ENCODE measurements at places on chromosomes 13 and 19.

DNA sequence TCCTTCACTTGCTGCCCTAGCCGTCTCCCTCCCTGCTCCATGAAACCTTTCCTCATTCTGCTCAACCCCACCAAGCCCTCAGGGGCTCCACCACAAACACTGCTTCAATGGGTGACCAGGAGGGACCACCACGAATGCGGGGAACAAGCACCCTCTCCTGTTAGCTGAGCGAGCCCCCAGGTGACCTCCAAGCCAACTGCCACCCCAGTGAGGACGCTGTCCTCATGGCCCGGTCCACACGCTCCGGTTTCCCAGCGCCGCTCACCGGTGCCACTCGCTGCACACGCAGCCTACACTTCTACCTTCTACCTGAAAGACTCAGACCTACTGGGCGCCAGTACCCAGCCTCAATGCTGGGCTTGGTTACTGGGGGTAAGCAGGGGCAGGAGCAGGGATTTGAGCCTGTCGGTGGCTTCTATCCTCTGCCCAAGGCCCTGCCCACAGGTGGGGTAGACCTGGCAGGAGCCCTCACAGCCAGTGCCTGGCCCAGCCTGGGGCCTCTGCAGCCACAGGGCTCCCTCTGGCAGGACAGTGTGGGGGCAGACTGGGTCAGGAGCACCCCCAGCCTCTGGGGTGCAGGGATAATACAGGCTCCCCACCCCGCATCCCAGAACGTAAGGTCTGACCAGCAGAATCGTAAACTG is 704 bp upstream of the TMEM86B start:
- DNase-seq: no peak

DNA sequence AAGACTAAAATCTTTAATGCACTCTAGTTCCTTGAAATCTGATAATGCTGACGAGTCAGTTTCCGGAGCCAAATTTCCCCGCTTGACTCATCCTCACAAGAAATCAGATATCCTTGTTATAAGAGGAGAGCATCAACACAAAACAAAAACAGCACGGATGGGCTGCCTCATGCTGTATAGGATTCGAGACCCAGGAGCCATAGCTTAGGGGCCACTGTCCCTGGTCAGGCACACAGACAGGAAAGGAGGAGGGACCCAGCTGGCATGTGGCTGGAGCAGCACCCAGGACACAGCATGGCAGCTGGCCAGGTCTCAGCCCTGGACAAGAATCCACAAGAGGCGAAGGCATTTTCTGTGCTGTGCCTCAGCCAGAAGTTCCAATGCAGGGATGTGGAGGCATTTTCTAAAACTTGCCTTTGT is 110.2 kb upstream of the SPATA13 start:
- DNase-seq: no peak

GRCh38 chr19:4878491-4878968 is 11.1 kb upstream of the PLIN3 start:
- DNase-seq: no peak

- no peak for DNase-seq
Observed at GRCh38 chr13:110254151-110254679, 52.7 kb downstream of the COL4A1 start.

- DNase-seq: no peak
Observed at GRCh38 chr19:18271433-18271841, 2.8 kb downstream of the IQCN start.

DNA sequence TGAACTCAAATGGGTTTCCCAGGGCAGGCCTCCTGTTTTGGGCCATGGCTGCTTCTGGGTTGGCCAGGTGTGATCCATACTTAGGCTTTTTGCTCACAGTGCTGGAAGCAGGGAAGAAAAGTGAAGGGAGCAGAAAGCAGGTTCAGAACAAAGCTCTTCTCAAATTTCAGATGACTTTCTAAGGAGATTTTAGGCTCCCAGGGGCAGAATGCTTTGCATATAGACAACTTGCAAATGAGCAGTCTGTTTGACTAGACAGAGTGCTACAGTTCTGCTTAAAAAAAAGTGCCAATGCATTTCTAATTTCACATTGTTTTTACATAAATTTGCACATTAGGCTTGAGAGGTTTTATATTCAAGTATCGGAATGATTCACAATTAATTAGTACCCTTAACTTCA is 2.6 kb upstream of the SLC10A2 start:
- no peak for DNase-seq

- no peak for DNase-seq
Observed at GRCh38 chr13:73948848-73949529, 185.2 kb downstream of the KLF12 start.

DNA sequence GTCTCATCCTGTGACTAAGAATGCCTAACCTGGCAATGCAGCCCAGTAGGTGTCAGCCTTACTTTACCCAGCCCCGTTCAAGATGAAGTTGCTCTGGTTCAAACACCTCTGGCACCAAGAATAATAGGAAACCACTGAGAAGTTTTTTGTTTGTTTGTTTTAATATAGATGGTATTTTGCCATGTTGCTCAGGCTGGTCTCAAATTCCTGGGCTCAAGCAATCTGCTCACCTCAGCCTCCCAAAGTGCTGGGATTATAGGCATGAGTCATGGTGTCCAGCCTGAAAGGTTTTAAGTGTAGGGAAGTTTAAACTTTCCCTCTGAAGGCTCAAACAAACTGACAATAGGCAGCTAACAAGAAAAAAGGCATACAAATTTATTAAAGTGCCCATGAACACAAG is 51.2 kb upstream of the ABCC4 start:
- no peak for DNase-seq

GRCh38 chr19:1223018-1223855 is 14.6 kb downstream of the CBARP start:
- DNase-seq: no peak

DNA sequence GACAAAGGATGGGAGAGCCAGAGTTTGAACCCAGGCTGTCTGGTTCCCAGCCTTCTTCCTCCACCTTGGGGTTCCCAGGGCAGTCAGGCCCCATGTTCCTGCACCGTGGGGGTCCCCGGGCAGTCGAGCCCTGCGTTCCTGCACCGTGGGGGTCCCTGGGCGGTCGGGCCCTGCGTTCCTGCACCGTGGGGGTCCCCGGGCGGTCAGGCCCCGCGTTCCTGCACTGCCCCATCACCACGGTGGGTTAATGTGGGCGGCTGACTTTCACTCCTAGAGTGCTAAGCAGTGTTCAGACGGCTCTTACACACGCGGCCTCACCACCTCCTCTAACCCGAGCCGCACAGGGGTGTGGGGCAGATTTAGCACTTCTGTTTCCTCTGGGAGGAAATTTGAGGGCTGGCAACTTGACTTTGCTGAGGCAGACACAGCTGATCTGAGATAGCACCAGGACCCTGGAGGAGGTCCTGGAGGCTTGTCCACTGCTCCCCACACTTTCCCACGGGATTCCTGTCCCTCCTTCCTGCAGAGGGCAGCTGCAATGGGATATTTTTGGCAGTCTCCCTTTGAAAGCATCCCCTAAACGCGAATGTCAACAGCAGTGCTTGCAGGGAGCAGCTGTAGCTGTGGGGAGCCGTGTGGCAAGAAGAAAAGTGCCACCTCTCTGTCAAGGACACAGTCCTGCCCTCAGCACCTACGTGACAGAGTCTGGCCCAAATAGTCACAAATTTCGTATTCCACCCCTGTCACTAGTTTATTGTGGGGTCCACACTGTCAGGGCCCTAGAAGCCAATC is 239.4 kb downstream of the TEX29 start:
- no peak for DNase-seq

GRCh38 chr19:1577929-1578618 is 9.9 kb upstream of the MEX3D start:
- no peak for DNase-seq

- DNase-seq: no peak
Observed at GRCh38 chr19:50331994-50332243, 2.7 kb upstream of the KCNC3 start.

DNA sequence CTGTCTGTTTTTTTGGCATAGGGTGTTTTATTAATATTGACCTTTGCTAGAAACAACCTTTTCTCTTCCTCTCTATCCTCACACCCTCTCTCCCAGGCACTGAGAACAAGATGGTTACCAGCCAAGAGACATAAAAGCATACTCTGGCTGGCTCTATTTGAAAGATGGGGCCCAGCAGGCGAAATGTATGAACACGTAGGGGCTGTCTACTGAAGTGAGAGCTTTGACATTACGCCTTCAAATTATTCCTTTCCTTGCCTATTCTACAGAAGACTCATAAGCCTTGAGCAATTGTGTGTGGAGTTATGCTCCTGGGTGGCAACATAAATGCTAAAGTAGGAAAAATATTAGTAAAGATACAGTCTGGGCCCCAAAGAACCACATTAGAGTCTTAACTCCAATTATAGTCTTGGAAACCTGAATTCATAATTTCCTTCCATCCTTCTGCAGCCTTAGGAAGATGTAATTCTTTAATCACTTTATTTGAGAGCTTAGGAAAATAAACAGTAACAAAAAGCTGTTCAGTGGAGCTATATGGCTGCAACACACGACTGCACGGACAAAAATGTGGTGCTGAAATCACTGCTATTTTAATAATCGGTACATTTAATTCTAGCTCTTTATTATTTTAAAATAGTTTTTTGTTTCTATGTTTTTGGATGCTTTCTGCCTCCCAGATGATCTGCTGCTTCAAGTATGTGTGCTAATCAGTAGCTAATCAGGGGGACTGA is 122.3 kb upstream of the RNF113B start:
- no peak for DNase-seq

DNA sequence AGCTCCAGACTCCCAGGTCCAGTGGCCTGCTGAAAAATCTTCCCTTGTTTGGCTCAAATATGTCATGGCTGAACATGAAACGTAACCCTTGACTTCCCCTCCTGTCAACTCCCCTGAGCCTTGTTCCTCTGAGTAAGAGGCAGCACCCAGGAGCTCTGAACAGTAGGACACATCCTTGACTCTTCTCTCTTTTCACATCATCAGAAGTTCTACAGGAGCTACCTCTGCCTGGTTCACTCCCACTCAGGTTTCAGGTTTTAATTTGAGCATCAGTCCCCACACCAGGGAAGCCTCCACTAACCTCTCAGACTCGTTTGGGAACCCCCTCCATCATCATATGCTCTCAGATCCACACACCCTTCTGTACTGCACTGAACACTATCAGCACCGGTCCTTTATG is 30.3 kb downstream of the ZNF823 start:
- no peak for DNase-seq

- DNase-seq: no peak
Observed at GRCh38 chr19:41956621-41957020, 2.5 kb downstream of the RABAC1 start.

DNA sequence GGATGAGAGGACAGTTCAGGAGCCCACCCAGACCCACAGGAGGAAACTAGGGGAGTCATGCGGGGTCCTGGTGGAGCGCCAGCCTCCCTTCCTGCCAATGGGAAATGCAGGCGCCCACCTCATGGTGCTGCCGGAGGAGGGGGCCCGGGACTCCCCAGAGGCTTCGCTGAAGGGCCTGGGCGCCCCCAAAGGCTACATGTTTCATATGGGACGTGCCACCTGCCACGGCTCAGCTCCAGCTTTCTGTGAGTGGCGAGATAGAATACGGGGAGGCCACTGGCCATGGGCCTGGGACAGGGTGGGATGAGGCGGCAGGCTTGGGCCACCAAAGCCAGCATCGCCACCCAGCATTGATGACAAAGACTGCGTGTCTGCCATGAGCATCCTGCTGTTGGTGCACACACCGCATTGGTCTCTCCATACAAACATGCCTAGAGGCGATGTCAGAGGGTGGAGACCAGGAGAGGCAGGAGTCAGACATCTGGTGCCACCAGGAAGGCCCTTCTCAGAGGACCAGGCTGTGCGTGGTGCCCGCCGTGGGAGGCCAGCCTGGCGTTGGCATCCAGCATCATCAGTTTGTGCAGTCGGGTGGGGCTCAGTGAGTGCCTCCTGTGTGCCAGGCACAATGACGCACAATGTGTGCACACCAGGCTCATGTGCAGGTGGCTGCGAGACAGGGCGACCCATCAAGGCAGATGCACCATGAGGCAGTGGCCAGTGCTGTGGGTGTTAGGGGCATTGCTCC is 1.2 kb upstream of the F10 start:
- DNase-seq: no peak

GRCh38 chr13:28671126-28671792 is 12.3 kb downstream of the POMP start:
- DNase-seq: no peak

GRCh38 chr13:82506805-82507414 is 1375.4 kb downstream of the SLITRK1 start:
- DNase-seq: no peak

DNA sequence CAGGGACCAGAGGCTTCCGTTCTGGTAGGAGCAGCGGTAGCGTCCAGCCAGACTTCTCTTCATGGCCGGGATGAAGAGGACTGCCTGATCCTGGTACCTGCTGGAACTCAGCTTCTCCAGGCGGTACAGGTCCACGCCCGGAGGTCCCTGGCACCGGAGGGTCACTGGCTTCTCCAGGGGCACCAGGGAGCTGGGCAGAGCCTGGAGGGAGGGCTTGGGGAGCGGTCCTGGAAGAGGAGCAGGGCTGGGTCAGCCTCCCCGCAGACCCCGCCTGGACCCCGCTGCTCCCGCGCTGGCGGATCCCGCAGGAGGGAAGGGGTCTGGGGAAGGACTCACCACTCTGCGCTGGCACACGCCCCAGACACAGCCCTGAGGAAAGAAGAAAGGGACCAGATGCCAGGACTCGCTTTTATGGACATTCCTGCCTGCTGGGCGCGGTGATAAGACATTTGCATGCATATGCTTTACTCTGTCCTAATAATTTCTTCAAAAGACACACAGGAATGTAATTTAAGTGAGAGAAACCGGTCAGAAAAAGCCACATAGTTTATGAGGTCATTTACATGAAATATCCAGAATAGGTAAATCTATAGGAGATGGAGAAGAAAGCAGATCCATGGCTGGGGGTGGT is 5.8 kb downstream of the GP6 start:
- DNase-seq: no peak

DNA sequence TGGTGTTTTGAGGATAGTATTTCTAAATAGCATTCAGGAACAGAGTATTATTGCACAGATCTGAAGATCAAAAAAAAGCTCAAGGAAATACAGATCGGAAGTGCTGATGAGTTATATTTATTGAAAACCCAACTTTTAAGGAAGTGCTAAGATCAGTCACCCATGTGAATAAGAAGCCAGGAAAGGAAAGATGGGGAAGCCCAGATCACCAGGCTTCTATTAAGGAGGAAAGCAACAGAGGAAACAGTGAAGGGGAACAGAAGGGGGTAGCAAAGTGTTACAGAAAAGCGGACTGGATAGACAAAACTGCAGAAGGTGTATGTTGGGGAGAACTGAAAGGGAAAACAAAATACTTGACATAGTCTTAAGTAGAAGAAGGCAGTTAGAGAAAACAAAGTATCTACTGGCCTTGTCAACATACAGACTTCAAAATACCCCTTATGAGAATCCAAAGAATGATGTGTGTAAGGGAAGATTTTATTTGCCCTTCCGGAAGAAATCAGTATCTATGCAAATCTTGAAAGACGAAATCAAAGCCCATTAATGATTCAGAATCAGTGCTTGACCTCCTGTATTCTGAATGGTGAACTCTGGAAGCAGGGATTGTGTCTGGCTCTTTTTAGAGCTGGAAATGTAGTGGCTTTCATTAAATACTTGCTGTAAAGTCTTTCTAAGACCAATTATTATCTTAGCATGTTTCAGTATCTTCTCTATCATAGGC is 12.1 kb downstream of the UFM1 start:
- DNase-seq: no peak
